ENCODE measurements at places on chromosomes 2 and 18.

GRCh38 chr2:30221531-30221930 lies 9.8 kb upstream of the LBH start:
- DNase-seq: no peak

DNA sequence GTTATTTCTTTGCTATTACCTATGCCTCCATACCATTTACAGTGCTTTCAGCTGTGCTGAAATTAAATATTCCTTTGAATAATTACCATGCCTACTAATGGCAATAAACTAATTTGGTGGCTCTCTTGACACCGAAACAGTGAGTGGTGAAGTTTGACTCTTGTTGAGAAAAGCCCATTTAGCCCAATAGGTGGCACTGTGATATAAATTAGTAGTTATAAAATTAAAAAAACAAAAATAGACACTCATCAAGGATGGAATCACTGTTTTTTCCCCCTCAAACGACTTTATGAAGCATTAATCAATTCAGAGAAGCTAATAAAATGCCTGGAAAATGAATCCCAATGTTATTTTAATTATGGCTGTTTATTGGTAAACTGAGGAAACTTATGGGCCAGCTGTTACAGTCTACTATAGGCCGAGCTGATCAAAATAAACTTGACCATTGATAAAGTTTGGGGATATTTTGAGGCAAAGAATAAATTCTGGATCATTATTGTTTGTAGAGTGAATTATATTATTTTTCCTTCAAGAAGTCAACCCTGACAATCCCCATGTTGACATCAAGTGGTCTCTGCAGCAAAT lies 339.6 kb downstream of the TRIB2 start:
- no peak for DNase-seq

DNA sequence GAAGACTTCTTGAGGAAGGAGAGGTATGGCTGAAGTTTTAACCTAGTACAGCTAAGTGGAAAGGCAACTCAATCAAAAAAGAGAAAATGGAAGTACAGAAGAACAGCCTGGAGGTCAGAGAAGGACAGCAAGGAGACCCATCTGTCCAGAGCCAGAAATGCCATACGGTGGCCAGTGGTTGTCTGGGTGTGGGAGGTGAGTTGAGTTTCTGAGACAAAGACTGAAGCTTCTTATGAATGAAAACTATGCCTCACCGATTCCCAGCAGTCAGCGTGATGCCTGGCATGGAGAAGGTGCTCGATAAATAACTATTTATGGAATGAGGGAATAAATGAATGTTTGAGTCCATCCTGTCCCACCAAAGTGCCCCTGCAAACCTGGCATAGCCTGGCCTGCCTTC lies 98.8 kb downstream of the MRO start:
- DNase-seq: no peak

DNA sequence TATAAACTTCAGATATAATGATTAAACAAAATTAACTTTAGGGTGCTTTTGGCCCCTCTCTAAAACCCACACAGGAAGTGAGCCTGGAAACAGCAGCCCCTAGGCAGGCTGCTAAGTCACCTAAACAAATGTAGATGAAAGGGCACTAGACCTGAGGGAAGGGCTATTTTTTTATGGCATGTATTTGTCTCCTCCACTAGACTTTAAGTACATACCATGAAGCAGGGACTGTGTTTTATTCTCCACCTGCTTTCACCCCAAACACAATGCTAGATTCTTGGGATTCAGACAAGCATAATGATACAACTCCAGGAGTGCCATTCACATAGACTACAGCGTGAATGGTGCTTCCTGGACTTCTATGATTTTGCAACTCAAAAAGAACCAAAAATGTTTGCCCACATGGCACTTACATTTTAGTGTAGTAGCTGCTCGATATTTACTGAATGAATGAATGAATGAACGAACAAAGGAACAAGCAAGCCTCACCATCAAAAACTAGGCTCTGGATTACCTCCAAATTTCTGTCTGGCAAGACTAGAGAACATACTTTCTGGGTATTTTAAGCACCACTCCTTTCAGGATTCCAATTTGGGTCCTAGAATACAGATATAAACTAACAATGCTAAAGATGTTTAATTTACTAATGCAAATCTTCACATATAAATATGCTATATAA lies 10.1 kb downstream of the ATAD2B start:
- no peak for DNase-seq

- DNase-seq: no peak
Measured at GRCh38 chr2:44377486-44377885, 15.7 kb downstream of the CAMKMT start.

- DNase-seq: no peak
Measured at GRCh38 chr2:221850076-221850475, 278.0 kb upstream of the EPHA4 start.

DNA sequence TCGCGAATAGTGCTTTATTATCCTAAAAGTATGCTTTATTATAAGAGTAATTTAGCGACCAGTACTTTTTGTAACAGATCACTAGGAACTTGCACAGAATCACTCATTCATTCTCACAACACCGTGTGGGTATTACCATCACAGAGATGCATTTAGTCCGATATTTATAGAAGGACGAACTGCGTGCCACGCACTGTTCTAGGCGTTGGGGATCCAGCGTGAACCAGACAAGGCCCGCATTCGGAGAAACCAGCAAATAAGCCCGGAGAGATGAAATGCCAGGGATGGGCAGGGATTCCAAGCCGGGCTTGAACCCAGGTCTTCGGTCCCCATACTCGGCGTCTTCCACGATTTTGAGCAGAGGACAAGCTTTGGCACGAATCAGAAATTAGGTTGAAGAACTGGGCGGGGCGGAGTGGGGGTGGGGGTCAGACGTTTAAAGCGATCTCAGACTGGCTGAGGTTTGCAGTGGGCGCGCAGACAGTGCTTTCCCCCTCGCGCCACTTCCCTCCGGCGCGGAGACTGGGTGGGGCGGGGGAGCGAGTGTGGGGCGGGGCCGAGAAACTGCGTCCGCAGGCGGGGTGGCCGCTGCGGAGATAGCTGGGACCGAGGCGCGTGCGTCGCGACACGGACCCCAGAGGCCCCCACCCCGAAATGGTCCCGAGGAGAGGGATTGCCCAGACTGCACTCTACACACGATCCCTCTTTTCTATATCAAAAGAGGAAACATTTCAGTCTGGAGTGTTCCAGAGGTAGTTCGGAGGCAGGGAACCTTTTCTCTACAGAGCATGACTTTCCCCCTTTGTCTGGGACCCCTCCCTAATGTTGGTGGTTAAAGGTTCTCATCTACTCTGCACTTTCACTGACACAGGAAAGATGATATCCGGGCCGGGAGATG lies 1.1 kb upstream of the CXCR4 start:
- DNase-seq: peak; percentile 55
